Activated CD4-positive, alpha-beta memory T cell treated with anti-CD3 and anti-CD28 coated beads for 36 hours (primary cell): ENCODE measurements at places on chromosomes 5 and 9.

- DNase-seq = no peak
Measured at GRCh38 chr5:105695941-105696340, 1974.8 kb downstream of the EFNA5 start.

DNA sequence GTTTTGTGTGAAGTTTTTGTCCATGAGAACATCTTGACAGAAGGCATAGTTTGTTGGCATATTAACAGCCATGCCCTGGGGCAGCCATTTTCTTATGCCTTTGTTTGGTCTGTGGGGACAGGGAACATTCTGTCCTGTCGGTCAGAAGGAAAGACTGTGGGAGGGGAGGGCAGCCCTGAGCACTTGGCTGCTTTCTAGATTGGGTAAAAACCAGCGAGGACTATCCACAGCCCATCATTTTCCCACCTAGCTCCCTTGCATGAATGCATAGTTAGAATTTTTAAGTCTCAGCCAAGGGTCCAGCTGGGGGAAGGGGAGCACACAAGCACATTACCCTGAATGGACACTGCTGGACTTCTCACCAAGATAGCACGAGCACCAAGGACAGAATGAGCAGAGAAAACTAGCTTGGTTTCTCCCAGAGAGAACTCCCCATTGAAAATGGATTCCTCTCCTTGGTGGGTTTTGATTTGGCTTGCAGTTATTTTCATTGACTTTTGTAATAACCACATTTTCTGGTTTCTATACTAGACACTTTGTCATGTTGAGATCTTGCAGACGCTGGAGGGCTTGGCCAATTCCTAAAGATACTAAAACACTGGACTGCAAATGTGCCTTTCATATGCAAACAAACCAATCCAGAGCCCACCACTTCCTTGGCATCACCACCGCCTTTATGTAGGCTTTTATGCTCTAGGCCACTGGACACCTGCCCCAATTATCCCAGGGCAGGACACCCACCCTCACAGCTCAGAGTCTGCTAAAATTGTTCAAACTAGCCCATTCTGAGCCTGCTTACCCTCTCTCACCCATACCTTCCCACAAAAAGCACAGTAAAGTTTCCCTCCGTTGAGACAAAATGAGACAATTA lies 129.9 kb downstream of the BOD1 start:
- DNase-seq = no peak

GRCh38 chr9:88664773-88665172 lies 129.8 kb downstream of the NXNL2 start:
- no peak for DNase-seq

- no peak for DNase-seq
Measured at GRCh38 chr5:173851595-173852243, 36.4 kb upstream of the CPEB4 start.

- DNase-seq = peak; percentile 77
Measured at GRCh38 chr9:5841771-5842573, 9.1 kb upstream of the ERMP1 start.

GRCh38 chr9:89661956-89662717 lies 57.3 kb downstream of the GADD45G start:
- no peak for DNase-seq

- no peak for DNase-seq
Measured at GRCh38 chr5:156359476-156359875, 32.5 kb downstream of the SGCD start.

GRCh38 chr9:88800329-88800682 lies 191.0 kb upstream of the S1PR3 start:
- DNase-seq = no peak

DNA sequence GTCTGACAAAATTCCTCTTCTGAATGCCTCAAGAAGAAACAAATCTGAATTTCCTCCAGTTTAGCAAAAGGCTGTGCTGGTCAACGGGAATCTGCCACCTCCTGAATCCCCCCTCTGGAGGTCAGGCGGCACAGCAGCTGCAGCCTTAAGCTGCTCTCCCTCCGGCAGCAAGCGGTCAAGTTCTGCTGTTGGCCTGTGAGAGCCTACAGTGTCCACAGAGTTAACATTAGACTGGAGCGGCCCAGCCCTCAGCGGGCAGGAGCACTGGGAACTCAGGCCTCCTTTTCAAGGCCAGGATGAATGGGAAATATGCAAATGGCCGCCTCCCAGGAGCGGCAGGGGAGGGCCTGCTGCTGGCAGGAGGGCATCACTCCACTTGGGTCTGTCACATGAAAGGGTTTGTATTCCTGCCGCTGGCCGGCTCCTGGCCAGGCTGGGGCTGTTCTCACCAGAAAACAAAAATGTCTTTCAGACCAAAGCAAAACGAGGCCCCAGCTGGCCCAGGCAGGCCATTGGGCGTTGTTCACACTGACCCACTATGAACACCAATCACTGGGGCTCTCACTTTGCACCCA lies 8.2 kb downstream of the ACSL6 start:
- DNase-seq = no peak

- peak; percentile 46 for DNase-seq
Measured at GRCh38 chr5:171907725-171908343, 98.6 kb downstream of the FBXW11 start.

DNA sequence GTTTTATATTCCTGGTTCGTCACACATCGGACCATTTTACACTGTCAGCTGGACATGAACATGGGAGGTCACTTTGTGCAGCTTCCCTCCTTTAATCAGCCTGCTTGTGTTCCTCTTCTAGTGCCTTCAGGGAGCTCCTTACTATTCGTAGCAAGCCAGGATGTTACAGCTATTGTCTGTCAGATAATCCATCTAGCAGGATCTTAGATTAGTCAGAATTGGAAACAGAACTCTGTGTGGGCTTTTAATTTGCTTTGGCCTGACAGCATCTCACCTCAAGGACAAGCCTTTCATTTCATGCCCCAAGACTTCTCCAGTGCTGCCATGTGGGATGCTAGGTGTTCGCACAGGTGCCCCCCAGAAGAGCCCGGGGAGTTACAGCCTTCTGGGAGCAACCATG lies 30.2 kb upstream of the EPB41L4B start:
- DNase-seq = no peak

DNA sequence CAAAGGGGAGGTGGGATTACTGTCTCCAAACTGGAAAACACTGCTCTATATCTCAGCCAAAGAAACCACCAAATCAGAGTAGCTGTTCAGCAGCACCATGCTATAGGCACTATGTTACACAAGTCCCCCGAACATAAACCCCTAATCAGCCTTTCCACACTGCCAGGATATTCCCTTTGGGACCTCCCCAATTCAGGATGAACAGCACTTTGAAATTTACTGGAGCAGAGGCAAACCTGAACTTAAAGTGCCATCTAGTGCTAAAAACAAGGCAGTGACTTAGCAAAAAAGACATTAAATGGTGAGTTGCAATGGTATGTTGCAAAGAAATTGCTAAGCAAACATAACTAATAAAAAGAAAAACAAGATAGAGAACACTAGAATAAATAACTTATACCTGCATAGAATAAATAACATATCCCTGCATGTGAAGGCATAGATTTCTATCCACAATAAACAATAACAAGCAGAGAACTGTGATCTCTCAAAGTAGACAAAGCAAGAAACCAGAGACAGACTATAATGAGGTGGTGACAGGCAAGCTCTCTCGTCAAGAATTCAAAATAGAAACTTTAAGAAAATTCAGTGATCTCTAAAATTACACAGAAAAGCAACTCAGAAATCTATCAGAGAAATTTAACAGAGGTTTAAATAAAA lies 584.4 kb upstream of the ACO1 start:
- DNase-seq = no peak

DNA sequence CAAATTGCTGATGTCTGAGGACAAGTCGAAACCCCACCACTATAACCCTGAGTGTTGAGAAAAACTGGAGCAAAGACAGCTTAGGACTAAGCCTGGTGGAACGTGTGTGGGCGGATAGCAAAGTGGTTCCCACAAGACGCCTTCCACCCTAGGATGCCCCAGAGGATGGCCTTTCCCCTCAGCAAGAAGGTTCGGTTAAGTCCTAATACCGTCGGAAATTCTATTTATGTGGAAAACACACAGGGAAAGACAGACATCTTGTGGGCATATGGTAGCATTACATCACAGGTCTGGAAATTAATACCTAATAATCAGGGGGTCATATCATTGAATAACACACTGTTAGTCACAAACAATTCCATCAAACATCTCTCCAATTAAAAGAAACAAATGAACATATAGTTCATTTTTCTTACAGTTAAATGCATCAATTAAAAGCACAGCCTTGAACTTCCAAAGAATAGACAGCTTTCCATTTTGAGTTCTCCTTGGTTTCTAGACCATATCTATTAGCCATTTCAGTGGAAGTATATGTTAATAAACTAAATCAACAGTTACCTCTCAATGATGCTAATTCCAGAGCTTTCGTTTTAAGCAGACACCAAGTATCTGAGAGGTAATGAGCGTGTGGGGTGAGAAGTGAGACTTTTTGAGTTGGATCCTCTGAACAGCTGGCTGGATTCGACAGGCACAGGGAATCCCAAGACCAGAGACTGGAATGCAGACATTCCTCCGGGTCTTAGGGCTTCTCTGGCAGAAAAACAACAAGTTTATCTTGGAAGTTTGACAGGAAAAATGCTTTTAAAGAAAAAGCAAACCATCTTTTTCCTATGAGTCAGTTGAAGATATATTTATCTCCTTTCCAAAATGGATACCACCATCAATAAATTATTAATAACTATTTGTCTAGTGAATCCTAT lies 2.9 kb upstream of the ICE1 start:
- no peak for DNase-seq

DNA sequence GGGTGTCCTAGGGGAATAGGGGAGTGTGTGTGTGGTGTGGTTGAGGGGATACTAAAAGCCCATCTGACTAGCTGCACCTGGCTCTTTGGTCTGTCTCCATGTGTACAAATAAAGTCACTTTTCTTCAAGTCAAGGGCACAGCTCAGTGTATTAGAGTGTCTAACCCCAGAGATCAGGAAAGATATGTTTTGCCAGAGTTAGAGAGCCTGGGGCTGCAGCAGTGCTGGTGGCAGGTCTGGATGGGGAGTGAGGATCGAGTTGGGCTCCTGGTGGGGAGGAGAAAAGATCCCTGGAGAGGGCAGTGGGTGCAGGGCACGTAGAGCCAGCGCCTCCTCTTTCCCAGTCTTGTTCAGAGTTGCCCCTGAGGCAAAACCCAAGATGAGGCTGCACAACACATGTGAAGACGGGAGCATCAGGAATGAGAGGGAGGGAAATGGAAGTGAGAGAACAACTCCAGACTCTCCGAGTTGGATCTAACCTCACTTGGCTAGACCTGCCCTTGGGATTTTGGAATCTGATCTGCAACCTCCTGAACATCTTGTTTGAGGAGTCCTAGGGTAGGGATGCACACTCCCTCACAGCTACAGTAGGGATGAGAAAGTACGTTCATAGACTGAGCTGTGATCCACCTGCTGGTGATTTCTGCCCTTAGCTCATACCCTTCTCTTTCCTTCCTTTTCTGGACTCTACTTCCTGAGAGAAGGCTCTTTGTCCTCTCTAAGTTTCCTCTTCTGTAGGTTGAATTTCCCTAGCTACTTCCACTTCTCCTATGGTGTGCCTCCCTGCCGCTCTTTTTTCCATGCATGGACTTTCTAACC lies 309.9 kb downstream of the ZSWIM6 start:
- DNase-seq = no peak

GRCh38 chr9:117546894-117547678 lies 132.2 kb upstream of the ASTN2 start:
- peak; percentile 15 for DNase-seq

GRCh38 chr9:4301296-4301695 lies 1.4 kb upstream of the GLIS3 start:
- DNase-seq = no peak

DNA sequence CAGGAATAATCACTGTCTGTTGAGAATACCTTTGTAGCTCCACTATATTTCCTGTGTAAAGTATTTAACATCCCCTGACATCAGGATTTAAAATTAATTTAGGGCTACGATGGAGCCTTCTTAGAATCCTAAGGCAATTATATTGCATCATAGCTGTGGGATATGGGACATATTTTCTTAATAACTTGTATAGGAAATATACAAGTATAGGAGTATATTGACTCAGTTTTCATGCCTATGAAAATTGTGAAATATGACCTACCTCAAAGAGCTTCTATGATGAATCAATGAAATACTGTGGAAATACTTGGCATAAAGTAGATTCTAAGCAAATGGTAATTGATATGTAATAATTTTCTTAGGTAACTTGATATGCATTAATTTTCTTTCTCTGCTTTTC lies 221.0 kb upstream of the KLF4 start:
- no peak for DNase-seq

DNA sequence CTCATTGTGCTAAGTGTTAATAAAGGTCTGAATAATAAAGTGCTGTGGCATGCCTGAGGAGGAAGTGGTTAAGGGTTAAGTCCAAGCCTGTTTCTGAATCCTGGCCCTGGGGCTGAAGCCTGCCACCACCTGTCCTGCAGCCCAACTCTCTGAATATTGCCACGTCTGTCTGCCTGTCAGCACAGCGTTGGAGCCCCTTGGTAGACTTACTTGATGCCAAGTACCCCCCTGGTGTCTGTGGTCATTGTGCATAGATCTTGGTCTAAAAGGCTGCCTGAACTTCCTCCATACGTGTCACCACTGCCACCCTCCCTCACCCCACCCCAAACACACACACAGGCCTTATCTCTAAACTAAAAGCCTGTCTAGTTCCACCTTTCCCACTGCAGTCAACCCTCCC lies 35.4 kb upstream of the SLC2A8 start:
- DNase-seq = no peak

DNA sequence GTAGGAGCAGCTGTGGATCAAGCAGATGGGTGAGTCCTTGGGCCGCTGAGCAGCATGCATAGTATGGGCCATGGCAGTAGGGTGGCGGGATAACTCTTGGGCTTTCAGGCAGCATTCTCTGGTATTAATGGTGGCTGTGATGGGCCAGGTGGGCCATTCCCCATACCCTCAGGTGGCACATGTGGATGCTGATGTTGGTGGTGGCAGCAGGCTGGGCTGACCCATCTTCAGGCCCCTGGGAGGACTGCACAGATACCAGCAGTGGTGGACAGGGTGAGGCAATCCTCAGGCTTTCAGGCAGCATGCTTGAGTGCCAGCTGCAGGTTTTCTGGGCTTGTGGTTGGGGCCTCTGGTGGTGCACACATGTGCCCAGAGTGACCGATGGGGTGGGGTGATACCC lies 27.1 kb upstream of the C6 start:
- DNase-seq = no peak

GRCh38 chr5:77157732-77158532 lies 52.5 kb upstream of the PDE8B start:
- DNase-seq = no peak

DNA sequence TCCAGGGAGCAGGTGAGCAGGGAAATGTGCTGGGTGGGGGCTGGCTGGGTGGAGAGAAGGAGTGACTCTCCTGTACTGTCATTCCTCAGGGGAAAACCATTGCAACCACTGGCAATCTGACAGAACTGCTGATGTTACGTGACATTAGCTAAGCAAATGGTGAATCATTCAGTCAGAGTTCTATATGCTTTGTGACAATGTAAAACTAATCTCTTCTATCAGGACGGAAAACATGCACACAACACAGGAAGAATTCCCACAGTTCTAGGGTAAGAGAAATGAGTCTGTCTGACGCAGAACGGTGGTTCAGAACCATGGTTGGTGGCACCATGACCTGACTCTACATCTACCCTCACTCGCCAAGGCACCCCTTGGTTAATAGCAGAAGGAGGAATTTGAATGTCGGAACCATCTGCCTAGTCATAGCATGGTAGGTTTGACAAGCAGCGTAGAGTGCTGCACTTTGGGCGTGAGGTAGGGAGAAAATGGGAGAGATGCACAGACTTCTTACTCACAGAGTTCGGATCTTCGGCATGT lies 243.6 kb upstream of the PANK3 start:
- peak; percentile 58 for DNase-seq
